Naive thymus-derived CD8-positive, alpha-beta T cell (primary cell): ENCODE measurements at places on chromosomes 12 and 14. TPM values are rescaled to one million over a fixed set of nuclear protein-coding genes. Genes with fewer than 3 reads are reported as not detected.

CRADD gene
- total RNA-seq: 9.9 TPM

CLEC4D gene
- not detected for total RNA-seq

CCDC60 gene
- total RNA-seq: not detected

KRT83 gene
- total RNA-seq: not detected

PAWR gene
- total RNA-seq: 5.8 TPM

SLC2A13 gene
- 7.3 TPM for total RNA-seq

LTBR gene
- 0.93 TPM for total RNA-seq

DNA sequence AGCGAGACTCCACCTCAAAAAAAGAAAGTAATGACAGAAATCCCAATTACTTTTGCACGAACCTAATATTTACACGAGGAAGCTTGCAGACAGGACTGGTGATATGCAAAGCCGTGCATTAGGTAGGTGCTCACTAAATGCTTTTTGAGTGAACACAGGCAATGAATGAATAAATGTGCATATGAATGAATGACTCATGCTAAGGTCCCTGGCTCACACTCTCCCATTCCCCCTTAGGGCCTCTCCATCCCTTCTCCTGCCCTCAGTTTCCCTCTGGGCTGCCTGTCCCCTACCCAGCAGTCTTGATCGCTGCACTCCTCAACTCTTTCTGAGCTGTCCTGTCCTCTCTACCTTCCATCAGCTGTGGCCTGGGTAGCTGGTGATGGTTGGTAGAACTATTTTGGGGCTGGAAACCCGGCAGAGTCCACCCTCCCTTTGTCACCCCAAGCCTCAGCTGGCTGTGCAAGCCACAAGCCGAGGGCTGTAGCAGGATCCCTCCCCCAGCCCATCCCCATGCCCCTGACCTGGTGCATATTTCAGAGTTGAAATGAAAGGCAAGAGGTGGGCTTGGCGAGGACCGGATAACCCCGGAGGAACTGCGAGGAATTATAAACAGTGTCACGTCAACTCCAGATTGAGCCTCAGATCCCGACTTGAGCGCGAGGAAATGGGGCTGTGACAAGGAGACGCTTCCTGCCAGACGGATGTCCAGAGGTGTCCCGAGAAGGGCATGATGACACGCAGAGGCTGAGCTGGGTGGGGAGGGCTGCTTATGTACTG lies 191.7 kb upstream of the GSC start:
- DNase-seq: no peak

GRCh38 chr14:55979096-55979495 lies 139.1 kb upstream of the PELI2 start:
- no peak for DNase-seq

DNA sequence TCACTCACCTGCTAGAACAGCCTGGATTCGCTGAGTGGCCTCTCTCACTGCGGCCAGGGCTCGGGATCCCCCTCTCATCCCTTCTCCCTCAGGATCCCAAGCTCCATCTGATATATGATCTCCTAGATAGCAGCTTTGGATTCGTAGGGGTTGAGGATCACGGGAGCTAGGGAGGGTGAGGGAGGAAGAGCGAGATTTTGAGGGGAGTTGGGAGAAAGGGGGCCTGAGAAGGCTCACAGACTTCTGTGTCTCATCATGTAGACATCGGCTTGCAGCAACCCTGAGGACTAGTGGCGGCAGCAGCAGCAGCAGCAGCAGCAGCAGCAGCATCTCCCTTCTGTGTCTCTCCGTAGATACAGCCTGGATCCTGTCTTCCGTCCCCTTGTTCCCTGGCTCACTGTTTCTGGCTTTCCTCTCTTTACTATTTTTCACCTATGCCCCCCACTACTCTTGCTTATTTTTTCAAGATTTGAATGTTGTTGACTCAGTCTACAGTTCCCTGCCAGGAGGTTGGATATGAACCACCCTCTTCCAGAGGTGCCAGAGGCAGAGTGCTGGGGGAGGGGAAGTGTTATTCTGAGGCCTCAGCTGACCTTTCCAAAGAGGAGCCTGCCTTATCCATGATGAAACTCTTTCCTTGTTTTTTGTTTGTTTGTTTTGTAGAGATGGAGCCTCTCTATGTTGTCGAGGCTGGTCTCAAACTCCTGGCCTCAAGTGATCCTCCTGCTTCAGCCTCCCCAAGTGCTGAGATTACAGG lies at the start of gene CIROP:
CIROP (minus strand) TSS at position 399 of the 757 bp plus-strand sequence; CDS start at position 330, 69 bp downstream.
- DNase-seq: no peak

DNA sequence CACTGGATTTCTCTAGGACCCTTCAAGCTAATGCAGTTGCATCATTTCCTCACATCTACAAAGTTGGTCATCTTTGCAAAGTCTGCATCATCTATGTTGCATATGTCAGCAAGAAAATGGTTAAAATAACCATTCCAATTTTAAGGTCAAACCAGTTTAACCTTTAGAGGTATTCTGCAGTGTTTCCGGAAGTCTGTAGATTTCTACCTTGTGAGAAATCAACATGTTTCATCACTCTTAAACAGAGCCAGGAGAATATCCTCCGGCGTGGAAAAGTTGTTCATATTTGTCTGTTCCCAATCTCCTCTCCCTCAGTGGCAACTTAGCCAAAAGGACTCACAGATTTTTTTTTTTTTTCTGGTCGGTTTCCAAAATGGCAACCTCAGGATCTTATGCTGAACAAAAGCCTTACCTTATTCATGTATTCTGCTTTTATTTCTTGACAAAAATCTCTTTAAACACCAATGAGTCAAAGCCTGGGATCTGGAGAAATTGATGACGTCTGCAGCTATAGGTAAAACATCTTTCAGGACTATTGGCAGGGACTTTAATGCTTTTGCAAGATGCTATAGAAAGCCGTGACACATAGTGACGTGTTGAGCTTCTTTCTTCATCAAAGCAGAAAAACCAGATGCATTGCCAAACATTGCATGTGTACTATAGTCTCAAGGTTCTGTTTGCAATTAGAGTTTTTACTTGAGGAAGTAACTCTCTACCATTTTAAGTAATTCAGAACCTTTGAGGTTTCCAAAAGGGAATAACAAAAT lies 16.0 kb upstream of the CDK17 start:
- DNase-seq: no peak

DNA sequence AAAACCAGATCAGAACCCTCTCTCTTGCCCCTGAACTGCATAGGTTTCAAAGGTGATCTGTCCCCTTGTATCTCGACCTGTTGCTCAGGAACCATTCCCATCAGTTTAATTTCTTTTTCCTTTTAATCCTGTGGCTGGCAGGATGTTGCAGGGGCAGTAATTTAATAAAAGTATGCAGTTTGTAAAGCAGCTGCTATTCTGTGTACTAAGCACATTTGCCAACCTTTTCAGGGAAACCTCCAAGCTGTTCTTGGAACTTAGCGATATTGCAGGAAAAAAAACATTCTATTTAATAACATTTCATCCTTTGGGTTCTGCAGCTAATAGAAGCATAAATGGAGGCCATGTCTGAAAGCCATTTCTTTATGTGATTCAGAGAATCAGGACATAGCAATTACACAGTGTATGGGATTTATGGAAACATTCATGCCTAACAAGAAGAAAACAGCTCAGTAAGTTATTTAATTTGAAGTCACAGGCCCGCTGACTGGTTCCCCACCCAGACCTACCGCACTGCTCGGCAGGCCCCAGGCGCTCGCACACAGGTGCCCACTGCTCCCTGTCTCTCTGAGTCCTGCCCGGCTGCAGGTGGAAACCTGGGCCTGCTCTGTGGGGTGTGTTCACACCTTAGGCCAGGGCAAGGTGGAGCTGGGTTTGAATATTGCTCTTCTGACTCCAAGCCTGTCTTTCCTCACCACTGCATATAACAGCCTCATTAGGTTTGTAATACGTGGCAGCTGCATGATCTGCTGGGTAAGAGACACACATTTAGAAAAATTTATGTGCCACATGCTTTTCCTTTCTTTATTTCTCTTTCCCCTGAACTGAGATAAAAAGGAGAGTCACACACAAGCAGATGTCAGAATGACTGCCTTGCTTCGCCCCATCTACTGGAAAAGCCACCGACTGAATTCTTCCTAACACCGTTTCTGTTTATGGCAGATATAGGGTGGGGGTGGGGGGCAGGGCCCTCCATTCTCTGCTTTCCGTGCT lies 119.7 kb downstream of the SLC25A47 start:
- DNase-seq: no peak

DNA sequence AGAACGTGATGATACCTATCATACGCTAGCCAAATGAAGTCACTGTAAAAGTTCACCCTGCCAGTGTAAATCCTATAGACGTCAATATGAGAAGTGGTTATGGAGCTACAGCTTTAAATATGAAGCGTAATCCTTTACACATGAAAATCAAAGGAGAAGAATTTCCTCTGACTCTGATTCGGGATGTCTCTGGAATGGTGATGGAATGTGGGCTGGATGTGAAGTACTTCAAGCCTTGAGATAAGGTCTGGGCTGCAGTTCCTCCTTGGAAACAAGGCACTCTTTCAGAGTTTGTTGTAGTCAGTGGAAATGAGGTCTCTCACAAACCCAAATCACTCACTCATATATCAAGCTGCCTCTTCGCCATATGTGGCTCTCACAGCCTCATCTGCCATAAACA lies 53.1 kb upstream of the NAP1L1 start:
- no peak for DNase-seq

DNA sequence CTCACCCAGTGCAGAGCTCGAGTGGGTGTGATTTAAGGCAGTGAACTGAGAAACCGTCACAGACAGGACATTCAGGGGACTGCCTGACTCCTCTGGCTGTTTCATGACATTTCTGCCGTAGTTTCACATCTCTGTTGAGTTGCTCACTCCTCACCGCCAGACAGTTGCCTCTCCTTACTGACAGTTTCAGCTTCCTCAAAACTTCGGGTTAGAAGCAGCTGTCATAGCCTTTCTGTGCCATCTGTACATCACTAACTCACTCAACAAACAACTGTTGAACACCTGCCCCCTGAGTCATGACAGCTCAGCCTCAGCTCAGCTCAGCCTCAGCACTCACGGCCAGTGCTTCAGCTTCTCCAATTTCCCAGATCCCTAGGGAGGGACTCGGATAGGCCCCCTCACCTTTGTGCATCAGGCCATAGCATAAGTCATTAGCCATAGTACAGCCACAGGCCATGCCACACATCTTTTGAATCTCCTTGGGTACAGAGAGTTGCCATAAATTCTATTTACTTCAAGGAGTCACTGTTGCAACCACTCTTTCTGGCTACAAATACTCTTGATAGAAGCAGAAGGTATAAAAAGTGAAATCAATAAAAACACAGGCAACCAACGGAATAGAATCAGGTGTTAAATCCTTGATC lies 6.2 kb upstream of the SLC15A4 start:
- no peak for DNase-seq

GRCh38 chr12:131896811-131897270 lies 2.4 kb downstream of the ULK1 start:
- DNase-seq: no peak

- no peak for DNase-seq
These were observed 1.8 kb upstream of the TBK1 start for GRCh38 chr12:64450057-64450640.

DNA sequence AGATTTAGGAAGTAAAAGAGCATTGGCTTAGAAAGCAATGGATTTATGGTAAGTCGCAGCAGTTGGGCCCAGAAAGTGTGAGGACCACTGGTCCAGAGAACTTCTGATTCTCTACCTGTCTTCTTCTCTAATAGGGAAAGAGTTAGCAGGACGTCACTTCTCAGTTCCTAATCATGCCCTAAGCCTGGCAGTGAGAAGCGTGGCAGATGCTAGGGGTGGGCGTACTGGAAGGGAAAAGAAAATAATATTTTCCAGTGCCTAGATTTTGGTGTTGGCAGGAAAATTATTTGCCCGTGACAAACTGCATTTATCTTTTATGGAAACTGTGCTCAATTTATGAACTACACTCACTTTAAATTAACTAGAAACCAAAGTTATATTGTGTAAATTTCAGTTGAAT lies 212.3 kb downstream of the PPFIA2 start:
- no peak for DNase-seq

- DNase-seq: no peak
These were observed 53.1 kb downstream of the CD9 start for GRCh38 chr12:6253278-6253677.

GRCh38 chr14:100403802-100404365 lies 80.7 kb downstream of the SLC25A47 start:
- no peak for DNase-seq

DNA sequence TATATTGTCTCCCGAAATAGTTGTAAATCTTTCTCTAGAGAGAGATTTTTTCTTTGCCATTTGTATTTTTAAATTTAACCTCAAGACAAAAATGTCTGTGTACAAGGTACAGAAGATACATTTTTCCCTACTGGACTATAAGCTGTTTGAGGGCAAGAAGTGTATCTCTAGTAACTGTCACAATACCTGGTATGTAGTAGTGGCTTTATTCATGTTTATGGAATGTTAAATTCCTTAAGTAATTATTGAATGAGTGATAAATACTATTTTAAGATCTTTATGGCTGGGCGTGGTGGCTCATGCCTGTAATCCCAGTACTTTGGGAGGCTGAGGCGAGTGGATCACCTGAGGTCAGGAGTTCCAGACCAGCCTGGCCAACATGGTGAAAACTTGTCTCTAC lies 24.4 kb upstream of the CDK17 start:
- DNase-seq: no peak

- DNase-seq: peak; percentile 69
These were observed 760 bp downstream of the ACTN1 start for GRCh38 chr14:68978172-68978911.
